ENCODE measurements at places on chromosomes 1 and 21.

DNA sequence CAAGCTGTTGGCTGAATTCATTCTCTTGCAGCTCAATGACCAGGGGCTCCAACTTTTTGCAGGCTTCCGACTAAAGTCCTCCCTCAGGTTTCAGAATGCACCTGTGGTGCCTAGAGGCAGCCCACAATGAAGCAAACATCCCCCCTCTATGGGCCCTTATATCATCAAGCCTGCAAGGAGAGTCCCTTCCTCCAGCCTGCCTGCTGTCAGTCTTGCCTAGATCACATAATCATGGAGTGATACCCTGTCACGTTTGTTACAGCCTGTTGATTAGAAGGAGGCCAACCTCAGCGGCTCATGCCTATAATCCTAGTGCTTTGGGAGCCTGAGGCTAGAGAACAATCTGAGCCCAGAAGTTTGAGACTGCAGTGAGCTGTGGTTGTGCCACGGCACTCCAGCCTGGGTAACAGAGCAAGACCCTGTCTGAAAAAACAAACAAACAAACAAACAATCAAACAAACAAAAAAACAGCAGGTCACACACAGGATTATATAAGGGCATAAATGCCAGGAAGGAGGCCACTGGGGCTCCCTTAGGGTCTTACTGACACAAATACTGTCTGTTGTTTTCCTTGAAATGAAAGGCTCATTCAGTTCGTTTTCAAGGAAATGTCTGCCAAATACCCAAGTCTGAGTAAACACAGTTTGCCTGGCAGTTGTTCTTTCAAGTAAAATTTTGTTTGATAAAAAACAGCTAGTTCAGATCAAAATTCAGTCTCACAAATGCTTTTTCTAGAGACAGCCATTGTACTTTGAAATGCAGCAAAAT lies 4.7 kb upstream of the SPRR3 start:
- no peak for DNase-seq

DNA sequence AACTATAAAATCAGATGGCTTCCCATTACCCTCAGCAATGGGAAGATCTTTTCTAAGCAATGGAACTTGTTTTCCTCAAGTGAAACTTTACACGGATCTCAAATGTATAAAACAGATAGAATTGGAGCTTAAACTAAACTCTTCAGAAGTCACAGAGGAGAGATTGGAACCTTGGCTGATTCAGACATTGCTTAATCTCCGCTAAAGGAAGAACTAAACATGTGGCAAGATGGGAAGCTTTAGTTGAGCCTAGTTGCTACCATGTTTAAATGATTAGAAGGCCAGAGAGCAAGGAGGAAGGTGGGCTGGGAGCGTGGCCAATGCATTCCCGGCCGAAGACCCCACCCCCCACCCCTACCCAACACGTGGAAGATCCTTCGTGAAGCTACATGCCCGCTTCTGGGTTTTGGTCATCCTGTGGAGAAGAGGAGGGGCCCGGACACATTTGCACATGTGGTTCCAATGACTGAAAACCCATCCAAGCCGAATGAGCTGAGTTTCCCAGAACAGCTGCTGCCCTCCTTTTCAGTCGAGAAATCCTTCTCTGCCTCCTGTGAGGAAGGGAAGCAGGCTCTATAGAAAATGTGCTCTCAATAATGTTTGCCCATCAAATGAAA lies 164.3 kb downstream of the MIS18A start:
- DNase-seq = no peak

DNA sequence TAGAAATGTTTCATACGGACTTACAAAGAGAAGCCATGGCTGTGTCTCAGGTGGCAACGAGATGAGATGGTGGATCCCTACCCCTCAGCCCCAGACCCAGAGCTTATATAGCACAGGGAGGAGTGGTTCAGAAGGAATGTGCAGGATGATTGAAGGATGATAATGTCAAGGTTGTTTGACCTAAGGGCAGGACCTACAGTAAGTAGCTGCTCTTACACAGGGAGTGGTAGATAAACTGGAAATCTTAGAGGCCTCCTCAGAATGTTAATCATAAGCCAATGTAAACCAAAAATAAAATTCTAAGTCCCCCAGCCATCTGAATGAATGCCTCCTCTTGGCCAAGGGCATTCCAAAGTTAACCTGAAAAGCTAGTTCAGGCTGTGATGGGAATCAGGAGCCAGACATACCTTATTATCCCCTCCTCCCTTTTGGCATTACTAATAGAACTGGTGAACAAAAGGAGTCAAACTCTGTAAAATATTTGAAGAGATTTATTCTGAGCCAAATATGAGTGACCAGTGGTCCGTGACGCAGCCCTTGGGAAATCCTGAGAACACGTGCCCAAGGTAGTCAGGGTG lies 45.8 kb upstream of the PDE9A start:
- no peak for DNase-seq

GRCh38 chr1:155591770-155592169 lies 18.2 kb upstream of the MSTO1 start:
- DNase-seq = peak; percentile 54

GRCh38 chr1:181778640-181779260 lies 282.8 kb downstream of the ZNF648 start:
- no peak for DNase-seq

DNA sequence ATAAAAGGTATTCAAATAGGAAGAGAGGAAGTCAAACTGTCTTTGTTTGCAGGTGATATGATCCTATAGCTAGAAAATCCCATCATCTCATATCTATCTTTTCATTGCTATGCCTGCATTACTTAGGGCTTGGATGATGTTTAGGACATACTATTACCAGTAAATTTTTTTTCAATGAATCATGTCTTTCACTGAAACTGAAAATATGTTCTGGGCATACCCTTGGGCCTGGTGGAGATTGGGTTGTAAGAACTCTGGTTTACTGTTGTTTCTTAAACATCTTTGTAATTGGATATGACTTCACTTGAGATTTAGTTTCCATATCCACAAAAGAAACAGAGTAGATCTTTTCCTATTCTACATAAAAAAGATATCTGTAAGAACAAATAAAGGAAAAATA lies 502.2 kb upstream of the PRMT6 start:
- DNase-seq = no peak

DNA sequence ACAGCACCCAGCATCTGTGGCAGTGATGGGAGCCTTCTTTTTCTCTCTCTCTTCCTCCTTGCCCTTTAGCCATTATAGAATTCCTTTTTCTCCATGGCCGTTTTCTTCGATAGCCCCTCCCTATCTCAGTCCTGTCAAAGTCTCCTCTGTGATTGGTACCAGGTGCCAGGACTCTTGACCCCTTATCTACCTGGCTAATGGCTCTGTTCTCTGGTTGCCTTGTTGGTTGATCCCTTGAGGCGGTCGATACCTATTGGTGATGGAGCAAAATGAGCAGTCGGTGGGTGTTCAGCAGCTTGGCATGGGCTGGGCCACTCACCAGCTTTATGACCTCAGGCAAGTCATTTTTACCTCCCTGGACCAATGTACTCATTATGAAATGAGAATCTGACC lies 2.0 kb downstream of the ATF3 start:
- no peak for DNase-seq

GRCh38 chr1:207805841-207806421 lies 54.1 kb downstream of the CD46 start:
- DNase-seq = peak; percentile 58

- no peak for DNase-seq
Observed at GRCh38 chr1:202056644-202057334, 46.4 kb downstream of the ELF3 start.

DNA sequence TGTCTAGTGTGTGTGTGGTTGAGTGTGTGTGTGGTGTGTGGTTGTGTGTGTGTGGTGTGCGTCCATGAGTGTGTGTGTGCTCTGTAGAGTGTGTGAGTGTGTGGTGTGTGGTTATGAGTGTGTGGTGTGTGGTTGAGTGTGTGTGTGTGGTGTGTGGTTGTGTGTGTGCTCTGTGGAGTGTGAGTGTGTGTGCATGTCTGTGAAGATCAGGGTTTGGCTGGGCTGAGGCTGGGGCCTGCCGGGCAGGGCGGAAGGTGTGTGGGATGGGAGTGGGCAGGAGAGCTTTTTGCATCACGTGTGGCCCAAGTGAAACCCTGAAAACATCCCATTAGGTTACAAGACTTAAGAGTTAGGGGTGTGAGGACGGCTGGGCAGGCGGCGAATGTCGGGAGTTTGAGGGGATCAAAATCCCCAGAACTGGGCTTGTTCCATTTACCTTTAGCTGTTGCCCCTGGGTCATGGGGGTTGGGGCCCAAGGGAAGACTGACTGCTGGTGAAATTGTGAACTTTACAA lies 2.9 kb upstream of the FCMR start:
- DNase-seq = no peak

- no peak for DNase-seq
Observed at GRCh38 chr1:210707300-210708240, 378.9 kb downstream of the HHAT start.

DNA sequence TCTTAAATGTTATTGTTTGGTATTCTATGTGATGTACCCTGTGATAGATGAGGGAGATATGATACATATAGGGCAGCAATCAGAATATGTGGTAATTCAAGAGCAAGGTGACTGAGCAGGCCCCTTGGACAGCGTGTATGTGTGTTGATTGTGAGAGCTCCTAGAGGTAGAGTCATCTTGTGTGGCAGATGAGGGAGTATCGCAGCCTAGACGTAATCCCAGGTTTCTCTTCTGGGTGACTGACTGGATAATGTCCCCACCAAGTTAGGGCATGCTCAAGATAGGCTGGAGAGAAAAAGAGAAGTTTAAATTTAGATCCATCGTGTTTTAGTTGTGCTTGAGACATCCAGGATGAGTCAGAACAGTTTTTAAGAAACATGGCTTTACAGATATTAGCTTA lies 185.3 kb downstream of the ZP4 start:
- DNase-seq = no peak

- no peak for DNase-seq
Observed at GRCh38 chr1:18384471-18384870, 96.3 kb upstream of the KLHDC7A start.

DNA sequence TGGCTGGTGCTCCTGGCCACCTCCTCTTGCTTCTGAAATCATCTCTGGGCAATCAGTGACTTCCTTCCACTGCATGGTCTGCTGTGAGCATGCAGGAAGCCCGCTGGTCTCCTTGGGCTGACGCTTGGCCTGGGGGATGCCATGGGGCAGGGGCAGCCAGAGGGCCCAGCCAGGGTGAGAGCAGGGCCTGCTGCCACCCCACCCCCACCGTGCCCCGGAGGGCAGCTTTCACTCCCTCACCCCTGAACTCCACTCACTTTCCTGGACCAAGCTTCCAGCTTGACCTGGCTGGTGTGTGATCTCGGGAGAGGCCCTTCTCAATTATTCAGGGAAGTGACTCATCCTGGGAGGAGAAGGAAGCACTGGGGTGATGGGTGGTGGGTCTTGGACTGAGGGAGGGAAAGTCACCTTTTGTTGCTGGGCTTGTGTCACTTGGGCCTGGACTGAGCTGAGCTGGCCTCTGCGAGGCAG lies 270.2 kb upstream of the CSF3R start:
- DNase-seq = no peak

DNA sequence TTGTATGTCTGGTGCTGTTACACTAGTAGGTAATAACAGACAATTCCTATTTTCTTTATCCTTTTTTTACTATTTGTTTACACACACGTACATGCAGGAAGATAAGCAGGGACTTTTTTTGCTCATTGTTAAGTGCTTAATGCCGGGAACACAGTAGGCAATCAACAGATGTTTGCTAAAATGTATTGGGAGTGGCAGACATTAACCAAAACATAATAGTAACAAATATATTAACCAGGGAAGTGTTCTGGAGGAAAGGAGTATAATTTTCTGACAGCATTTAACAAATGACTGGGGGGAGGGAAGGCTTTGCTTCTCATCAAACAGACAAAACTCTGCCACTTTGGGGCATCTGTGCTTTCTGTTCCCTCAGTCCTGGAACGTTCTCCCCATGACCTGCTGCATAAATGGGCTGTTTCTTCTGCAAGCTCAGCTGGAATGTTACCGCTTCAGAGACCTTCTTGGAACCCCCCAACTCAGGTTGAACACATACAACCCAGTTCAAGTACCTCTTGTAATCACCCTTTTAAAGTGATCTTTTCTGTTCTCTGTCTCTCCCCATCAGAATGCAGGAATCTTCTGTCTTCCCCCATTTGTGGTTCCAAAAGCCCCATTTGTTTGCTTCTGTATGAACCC lies 2.1 kb downstream of the CR1L start:
- no peak for DNase-seq

DNA sequence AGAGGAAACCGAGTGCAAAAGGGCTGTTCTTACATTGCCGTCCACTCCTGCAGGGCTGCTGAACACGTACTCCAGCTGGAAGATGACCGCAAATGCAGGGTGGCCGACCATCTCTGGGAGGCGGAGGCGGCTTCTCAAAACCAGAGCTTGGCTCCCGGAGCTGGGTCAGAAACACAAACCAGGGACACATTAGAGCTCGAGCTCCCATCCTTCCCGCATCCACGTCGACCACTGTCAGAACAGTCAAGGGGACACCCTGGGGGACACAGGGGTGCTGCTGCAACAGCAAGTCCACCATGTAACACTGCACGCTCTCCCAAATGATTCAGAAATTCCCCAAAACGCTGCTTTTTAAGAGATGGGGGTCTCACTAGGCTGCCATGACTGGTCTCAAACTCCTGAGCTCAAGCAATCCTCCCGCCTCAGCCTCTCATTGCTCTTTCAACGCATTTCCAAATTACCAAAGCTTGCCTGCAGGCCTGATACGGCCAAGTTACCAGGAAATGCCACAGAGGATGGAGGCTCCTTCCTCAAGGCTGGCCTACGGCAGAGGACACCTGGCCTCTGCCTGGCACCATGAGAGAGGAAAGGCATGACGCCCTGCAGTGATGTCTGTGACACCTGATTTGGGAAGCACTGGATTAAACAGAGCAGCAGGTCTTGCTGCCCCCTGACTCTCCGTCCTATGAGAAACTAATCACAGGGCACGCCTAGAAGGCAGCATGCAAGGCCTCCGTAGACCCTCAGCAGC lies 45.0 kb downstream of the NPHP4 start:
- no peak for DNase-seq

DNA sequence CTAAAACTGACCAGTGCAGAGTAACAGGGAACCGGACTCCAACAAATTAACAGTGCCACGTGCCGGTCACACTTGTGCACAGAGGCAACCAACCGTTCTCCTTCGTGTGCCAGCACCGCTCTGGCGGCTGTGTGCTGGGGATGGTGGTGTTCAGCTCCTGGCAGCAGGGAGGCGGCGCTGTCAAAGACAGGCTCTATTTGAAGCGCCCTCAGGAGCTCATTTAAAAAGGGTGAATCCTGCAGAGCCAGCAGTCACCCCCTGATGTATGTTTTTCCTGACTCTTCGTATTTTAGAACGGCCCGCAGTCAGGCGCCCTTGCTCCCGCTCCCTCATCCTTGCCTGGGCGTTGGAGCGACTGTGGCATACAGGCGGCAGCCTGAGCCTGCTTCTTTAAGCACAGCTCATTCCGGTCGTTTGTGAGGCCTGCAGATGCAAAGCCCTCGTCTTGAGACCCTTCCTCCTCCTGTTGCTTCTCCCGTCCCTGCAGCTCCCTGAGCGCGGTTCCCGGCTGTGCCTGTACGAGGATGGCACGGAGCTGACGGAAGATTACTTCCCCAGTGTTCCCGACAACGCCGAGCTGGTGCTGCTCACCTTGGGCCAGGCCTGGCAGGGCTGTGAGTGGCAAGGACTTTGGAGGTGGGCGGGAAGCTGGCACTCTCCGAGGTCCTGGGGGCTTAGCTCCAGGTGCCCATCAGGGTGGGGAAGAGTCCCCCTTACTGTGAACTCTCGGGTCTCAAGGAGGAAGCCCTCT lies 1.1 kb downstream of the DFFB start:
- no peak for DNase-seq
